ENCODE measurements at places on chromosomes 12 and 14.

- no peak for DNase-seq
Observed at GRCh38 chr12:1635301-1636095, 6.5 kb downstream of the WNT5B start.

DNA sequence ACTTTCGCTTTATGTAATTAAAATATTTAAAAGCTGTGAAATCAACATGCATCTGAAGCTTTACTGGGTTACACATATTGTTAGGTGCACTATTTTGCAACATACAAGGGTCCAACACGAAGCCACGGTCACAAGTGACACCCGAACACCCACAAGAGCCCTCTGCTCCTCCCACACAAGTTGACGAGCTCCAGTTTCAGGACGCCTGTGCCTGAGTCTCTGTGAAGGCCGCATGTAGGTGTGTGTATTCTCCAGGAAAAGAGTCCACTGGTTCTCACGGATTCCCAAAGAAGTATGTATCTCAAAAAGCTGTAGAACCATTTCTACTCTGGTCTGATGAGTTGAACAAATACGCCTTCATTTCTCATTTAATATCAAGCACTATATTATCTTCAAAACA is 12.0 kb downstream of the SLC15A4 start:
- DNase-seq = no peak

GRCh38 chr12:57166971-57167371 is 19.6 kb upstream of the LRP1-AS start:
- DNase-seq = no peak

- DNase-seq = no peak
Observed at GRCh38 chr12:82708061-82708879, 21.6 kb downstream of the TMTC2 start.
